Stimulated activated CD8-positive, alpha-beta memory T cell treated with anti-CD3 and anti-CD28 coated beads, Interleukin-2, amount 100 ng/mL, for 1 hour (primary cell): ENCODE measurements at places on chromosomes 2 and 18.

DNA sequence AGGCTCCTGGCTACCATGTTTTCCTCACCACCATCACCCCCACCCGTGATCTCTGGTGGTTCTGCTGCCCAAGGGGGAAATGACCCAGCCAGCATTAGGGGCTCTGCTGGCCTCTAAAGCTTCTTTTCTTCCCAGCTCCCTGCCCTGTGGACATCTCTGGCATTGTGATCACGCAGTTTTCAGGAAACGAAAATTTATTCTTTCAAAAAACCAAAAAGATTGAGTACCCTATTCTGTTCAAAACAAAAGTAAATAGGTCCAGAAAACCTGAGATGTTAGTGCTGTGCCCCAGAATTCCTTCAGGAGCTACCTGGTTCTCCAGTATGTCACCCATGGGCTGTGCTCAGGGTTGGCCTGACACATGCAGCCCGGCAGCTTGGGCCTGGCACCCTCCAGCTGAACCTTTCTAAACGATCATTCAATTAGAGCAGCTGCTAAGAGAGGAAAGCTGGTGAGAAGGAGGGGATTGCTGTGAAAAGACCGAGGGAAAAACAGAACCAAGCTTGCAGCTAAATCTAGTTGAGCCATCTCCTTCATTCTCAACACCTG, 157.5 kb downstream of the MGAT5 start:
- DNase-seq = no peak

GRCh38 chr2:161101406-161101805, 58.8 kb upstream of the TANK start:
- DNase-seq = no peak

GRCh38 chr2:163081754-163082153, 243.2 kb upstream of the KCNH7 start:
- no peak for DNase-seq

DNA sequence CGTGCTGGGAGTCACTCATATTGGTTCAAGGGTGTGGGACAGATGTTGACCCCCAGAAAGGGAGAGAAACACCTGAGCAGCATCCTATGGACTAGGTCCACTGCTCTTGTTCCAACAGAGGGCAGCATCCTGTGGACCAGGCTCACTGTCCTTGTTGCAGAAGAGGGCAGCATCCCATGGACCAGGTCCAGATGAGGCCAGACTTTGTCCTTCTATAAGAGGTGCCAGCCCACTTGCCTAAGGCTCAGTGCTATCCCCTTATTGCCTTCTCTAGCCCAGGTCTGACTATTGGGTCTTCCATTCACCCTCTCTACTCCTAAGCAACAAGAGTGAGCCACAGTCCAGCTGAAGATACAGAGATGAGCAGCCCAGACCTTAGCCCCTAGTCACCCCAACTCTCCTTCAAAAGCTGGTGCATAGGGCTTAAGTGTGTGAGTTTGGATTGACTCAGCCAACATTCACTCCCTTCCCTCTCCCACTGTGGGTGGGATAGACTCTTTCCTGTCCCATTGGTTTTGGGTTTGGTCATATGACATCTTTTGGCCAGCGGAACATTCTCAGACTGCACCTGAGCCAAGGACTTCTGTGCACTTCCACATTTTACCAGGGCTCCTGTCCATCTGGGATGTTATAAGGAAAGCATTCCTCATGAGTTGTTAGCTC, 132.4 kb upstream of the GPC1 start:
- DNase-seq = no peak

DNA sequence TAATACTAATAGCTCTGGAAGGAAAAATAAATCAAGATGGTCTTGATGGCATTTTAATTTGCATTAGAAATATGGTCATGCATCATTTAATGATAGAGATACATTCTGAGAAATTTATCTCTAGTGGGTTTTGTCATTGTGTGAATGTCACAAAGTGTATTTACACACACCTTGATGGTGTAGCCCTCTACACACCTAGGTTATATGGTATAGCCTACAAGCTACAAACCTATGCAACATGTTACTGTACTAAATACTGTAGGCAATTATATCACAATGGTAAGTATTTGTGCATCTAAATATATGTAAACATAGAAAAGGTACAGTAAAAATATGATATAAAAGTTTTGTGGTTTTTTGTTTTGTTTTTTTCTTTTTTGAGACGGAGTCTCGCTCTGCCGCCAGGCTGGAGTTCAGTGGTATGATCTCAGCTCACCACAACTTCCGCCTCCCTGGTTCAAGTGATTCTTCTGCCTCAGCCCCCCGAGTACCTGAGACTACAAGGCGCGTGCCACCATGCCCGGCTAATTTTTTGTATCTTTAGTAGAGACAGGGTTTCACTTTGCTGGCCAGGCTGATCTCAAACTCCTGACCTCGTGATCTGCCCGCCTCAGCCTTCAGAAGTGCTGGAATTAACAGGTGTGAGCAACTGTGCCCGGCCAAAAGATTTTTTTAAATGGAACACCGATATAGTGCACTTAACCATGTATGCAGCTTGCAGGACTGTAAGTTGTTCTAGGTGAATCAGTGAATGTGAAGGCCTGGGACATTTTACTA, 83.7 kb upstream of the UBXN4 start:
- peak; percentile 20 for DNase-seq

- DNase-seq = no peak
These were observed 99.8 kb downstream of the ZNF236 start for GRCh38 chr18:76922107-76922506.

DNA sequence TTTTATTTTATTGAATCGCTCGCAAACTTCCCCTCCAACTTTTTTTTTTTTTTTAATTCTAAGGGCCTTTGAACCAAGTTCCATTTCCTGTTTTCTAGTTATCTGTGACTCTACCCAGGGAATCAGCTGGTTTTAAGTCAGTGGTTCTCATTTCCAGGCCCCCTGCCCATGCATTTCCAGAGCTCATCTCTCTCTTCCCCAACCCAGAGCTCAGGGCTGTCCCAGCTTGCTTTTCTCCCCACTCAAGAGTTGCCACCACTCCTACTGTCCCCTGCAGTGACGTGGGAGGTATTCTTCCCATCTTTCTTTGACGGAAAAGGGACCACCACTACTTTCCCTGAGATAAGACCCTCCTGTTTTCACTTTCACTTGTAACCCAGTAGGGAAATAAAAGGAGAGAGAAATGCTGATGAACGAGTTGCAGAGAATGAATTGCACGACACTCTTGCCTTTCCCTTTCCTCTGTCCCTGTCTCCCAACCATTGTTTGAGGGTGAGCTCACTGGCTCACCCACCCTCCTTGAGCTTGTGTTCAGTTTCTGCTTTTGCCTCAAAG, 42.1 kb downstream of the TET3 start:
- no peak for DNase-seq

GRCh38 chr2:195442458-195443175, 214.4 kb upstream of the SLC39A10 start:
- no peak for DNase-seq

GRCh38 chr2:223235986-223236385, 184.0 kb downstream of the KCNE4 start:
- no peak for DNase-seq

- DNase-seq = no peak
These were observed 44.2 kb upstream of the LYPD6B start for GRCh38 chr2:148994341-148994740.

DNA sequence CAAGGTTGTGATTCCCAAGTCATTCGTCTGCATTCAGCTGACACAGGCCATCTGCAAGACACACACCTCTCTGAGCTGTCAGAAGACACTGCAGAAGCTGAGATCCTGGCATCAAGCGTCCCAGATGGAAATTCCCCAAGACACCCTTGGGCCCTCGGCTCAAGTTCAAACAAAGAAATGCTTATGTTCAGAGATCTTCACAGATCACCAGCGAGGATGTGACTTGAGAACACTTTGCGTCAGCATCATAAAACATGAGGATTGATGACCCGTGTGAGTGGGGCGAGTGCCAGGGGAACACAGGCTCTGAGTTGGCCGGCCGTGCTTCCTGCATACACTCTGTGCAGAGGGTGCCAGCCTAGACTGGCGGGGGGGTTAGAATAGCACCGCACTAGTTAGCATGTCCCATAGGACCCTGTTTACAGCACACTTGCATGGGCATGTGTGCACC, 36.8 kb downstream of the KCNIP3 start:
- DNase-seq = no peak

- no peak for DNase-seq
These were observed 415.8 kb upstream of the TRIB2 start for GRCh38 chr2:12300927-12301326.

DNA sequence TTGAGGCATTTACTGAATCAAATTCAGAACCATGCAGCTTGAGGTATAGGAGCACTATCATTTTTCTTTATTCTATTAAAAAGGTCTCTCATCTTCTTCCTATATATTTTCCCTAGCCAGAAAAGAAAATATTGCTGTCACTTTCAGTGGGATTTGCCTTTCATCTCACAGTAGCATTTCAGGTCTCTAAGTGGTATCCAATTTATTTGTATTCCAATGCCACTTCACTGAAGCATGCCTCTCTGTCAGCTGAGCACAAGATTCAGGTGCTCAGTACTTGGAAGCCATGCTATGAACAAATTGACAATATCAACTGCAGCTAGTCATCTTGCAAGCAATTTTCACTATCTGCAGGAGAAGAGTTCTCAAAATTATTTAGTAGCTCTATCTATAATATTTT, 457.2 kb upstream of the SLC39A10 start:
- no peak for DNase-seq

DNA sequence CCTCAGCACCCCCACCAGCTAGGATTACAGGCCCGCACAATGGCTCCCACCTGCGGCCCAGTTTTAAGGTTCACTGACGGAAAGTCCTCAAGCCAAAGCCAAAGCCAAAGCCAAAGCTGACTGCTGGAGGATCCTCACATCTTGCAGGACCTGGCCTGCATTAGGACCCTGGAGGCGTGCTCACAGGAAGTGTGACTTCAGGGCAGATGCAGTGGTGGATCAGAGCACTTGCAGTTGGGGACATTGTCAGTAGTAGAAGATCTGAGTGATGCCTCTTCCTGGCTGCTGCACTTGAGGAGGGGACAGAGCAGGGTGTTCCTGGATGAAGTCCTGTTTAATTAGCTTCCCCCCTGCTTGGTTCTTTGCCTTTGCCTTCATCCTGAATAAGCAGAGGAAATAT, 69.0 kb upstream of the ALPP start:
- no peak for DNase-seq

DNA sequence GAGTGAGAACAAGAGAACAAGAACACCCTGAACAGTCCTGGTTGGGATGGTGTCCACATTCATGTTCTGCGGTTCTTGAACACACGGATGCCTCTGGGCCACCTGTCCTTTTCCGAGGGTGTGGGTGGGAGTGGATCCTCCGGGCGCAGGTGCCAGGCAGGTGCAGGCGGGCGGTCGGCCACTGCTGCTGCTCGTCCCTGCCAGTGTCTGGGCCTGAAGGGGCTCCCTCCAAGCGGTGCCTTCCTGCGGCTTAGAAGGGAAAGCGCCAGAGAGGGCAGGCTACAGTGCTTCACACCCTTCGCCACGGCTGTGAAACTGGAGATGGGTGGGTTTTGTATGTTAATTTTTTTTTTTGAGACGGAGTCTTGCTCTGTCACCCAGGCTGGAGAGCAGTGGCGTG, 8.0 kb upstream of the D2HGDH start:
- DNase-seq = no peak

DNA sequence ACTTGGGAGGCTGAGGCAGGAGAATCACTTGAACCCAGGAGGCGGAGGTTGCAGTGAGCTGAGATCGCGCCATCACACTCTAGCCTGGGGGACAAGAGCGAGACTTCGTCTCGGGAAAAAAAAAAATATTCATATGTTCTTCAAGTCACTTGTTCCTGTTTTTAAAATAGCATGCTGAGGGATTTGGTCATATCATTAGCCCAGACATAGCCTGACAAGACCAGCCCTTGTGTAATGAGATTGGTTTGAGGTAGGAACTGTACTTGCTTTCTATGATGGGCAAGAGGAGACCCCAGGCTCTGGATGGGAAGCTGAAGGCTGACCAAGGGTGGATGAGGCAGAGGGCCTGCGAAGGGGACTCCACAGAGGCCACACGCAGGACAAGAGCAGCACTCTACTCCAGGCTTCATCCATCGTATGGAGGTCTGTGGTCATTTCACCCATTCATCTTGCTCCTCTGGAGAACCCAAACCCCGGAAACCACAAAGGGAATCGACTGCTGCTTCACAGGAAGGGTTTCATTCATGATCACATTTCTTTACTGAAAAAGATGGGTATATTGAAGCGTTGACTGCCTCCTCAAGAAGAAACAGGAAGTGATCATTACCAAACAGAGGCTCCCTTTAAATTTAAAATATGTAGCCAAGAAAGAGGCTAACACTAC, 87.1 kb upstream of the ZNF397 start:
- no peak for DNase-seq

- DNase-seq = no peak
These were observed 79.6 kb downstream of the OSBPL6 start for GRCh38 chr2:178273787-178274360.

DNA sequence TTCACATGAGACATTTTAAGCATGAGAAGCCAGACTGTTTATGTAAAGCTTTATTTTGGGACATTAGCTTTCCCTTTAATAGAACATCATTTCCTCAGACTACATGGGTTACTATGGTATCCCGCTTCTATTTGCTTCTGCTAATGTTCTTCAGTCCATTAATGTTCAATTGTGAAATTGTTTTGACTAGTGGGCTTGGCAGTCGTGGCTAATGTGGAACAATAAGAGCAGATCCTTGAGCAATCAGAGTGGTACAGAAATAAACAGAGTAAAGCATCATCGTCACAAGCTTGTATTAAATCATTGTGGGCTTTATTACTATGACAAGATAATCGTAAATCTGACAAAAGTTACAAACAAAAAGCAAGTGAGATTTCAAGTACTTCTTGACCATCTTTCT, 60.2 kb downstream of the PDE1A start:
- no peak for DNase-seq

- no peak for DNase-seq
These were observed 25.2 kb upstream of the LCLAT1 start for GRCh38 chr2:30421604-30422443.

DNA sequence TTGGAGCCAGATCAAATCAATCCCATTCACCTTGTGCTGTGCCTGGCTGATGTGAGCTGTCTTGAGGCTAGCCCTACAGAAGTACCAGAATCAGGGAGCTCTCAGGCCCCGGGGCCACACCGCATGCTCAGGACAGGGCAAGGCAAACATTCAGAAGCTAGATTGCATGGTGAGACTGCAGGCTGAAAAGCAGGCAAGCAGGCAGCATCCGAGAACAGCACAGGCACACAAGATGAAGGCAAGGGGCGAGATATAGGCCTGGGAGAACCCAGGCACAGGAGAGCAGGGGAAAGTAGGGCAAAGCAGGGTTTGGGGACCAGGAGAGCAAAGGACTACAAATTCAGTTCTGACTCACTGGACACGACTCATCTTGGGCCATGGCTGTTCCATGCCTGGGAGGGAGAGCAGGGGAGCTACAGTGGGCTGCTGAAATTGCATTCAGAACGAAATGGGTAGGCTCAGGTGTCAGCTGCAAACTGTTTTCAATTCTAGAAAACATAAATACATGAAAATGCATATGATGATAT, 59.6 kb downstream of the GALNT14 start:
- DNase-seq = no peak

DNA sequence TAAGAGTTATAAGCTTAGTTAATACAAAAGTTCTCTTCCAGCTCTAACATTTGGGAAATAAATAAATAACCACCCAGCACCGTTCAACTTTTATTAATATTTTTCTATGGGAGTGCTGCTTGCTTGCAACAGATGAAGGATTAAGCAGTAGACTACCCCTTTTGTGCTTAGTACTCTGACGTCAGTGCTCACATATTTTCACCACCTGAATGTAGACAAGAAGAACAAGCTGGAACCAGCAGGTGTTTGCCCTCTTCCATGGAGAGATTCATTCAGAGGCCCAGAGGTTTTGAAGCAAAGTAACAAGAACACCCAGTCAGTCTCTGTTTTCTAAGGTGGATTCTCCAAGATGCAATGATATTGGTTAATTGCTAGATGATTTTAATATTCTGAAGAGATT, 307.1 kb upstream of the PIK3C3 start:
- DNase-seq = no peak
